Aorta (tissue), 5 donors: ENCODE measurements at places on chromosomes 4 and X. TPM values are rescaled to one million over a fixed set of nuclear protein-coding genes. Genes with fewer than 3 reads are reported as not detected.

The RAB39B gene
- 0.72 TPM for total RNA-seq

The ERVMER34-1 gene
- total RNA-seq, result 0.13 TPM

The RPA4 gene
- total RNA-seq, result 3.0 TPM

The ARHGAP24 gene
- 33.6 TPM for total RNA-seq

The RNF175 gene
- not detected for total RNA-seq

The NPY2R gene
- total RNA-seq, result 0.13 TPM

The LDB2 gene
- total RNA-seq, result 91.5 TPM
